ENCODE measurements at places on chromosomes 12 and 14.

GRCh38 chr12:2668816-2669215, 126.0 kb upstream of the FKBP4 start:
- no peak for DNase-seq

GRCh38 chr12:12372946-12373722, 16.3 kb downstream of the BORCS5 start:
- no peak for DNase-seq

GRCh38 chr12:27787559-27787958, 7.5 kb upstream of the MANSC4 start:
- no peak for DNase-seq

DNA sequence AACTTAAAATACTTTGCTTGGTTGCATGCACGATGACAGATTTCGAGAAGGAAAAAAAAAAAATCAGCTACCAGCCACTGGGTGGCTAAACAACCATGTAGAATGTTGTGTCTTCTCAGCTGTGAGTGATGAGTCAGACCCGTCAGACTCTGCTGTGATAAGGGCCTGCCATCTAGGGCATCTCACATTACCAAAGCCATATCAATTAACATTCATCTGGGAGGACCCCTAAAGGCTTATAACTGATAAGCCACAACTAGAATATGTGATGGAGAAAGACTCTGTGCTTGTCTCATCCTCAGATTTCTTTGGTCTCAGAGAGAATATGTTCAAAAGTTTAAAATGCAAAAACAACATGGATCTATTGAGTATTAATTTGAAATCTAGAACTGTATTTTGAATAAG, 111.5 kb downstream of the PAX9 start:
- no peak for DNase-seq

DNA sequence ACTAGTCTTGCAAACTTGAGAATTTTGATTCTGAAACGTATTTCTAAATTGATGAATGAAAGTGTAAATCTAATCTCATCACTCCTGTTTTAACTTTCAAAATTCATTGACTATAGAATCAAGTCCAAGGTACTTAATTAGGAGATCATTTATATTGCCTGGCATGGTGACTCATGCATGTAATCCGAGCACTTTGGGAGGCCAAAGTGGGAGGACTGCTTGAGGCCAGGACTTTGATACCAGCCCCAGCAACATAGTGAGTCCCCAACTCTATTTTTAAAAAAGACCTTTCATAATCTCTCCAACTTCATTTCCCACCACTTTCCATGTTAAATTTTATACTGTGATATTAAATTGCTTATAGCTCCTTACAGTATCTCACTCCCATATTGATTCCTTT, 3.0 kb upstream of the MIPOL1 start:
- DNase-seq: no peak

- DNase-seq: no peak
Observed at GRCh38 chr12:2801044-2801783, 6.4 kb downstream of the FKBP4 start.

- no peak for DNase-seq
Observed at GRCh38 chr12:6096527-6096926, 27.9 kb downstream of the VWF start.

GRCh38 chr14:99682809-99683618, 1.1 kb upstream of the CYP46A1 start:
- no peak for DNase-seq

DNA sequence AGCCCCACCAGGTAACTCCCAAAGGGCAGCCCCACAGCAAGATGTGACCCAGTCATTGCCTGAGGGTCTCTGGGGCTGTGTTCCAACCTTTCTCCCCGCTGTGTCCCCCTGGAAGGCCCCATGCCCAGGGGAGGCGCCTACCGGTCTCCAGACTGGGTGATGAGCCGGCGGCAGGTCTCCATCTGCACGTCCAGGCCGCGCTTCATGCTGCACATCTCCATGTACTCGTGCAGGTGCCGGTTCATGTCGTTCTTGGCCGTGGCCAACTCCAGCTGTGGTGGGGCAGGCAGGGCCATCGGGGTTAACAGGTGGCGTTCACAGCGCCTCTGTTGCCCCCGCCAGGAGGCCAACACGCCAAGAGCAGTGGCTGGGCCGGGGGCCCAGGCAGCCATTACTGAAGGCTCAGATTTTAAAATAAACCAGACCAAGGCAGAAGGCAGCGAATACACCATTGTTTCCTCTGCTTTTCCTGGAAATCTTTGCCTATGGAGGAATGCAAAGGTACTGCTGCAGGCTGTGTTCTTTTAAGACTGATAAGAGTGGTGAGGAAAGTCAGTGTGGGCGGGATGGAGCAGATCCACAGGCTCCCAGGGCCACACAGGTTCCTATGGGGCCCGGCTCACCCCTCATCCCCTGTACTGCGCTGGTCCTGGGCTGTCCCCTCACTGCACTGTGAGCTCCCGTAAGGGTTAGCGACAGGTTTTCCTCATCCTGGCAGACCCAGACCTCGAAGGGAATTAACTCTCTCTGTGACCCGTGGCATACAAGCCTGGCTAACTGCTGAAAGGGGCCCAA, 7.3 kb downstream of the GAPDH start:
- DNase-seq: no peak

GRCh38 chr14:96105089-96105925, 66.1 kb downstream of the C14orf132 start:
- DNase-seq: no peak

DNA sequence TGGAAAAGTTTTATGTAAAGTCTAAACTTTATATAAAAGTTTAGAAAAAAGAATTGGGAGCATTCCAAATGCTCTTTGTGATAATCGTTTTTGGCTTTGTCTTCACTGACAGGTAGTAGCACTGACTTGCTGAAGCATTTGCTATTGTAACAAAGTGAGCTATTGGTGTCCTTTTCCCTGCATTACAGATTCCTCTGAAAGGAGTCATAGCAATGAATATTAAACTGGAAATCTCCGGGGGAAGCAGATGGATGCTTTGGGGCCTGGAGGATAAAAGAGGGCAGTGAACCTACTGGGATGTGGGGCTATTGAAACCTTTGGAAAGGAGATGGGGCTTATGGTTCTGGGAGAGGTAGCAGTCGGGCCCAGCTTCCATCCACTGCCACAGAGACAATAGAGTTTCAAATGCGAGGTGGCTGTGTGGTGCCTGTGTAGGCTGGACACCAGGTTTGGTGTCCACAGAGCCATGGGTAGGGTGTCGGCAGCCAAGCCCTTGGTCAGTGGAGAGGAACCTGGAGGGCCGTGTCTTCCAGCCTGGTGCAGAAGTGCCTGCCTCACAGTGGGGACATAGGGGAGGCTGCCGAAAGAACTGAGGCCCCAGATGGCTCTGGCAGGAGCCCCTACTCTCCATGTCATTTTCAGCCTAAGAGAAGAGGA, 10.1 kb downstream of the GSG1 start:
- DNase-seq: no peak

DNA sequence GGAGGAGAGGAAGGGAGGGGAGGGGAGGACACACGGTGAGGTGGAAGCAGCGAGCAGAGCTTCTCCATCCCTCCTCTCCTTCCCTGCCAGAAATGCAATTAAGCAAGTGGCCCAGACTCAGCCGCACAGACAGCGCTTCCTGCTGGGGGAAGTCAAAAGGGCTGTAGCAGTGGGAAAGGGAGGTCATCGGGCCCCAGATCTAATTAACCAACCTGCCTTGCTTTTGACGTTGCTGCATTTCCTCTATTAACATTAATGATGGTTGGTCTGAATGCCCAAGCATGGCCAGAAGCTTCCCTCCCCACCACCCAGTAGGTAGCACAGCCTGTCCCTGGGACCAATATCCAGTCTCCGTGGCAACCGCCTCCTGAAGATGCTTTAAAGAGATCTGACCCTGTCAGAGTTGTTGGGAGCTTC, 4.6 kb upstream of the NGB start:
- no peak for DNase-seq

GRCh38 chr12:69331519-69331908, 16.7 kb upstream of the LYZ start:
- DNase-seq: no peak

- no peak for DNase-seq
Observed at GRCh38 chr12:11573880-11574279, 75.6 kb upstream of the ETV6 start.

DNA sequence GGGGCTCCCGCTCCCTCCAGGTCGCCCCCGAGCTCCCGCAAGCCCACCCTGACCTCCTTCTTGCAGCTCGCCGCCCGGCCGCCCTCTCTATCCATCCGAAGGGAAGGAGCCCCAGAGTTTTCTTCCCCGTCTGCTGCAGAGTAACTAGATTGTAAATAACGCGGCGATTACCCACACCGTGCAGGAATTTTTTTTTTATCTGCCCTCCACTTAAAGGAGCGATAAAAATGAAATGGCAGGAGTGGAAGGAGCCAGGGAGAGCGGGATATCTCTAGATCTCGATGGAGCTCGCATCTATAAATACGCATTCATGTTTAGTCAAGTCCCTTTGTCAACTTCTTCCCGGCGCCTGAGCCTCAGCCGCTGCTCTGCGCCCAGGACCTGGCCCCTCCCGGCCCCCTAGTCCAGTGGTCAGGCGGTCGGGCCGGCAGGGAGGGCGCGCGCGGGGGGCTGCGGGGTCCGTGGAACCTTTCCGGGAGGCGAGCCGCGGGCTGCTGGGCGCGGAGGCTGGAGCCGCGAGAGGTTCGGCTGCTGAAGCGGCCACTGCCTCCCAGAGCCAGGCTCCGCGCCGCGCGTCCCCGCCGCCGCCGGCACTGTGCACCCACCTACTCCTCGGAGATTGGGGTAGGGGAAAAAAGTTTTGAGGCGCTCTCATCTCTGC, 386.0 kb downstream of the BCAT1 start:
- no peak for DNase-seq

- no peak for DNase-seq
Observed at GRCh38 chr12:114397978-114398881, 7.7 kb downstream of the TBX5 start.

GRCh38 chr12:76176940-76177339, 92.5 kb upstream of the NAP1L1 start:
- DNase-seq: no peak

DNA sequence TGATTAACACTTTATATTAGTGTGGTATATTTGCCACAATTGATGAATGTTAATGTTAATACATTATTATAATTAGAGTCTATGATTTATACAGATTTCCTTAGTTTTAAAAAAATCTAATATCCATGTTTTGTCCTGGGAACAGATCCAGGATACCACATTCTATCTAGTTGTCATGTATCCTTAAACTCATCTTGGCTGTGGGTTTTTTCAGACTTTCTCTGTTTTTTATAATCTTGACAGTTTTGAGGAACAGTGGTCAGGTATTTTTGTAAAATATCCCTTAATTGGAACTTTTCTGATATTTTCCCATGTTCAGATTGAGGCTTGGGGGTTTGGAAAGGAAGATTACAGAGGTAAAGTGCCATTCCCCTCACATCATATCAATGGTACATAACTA, 104.1 kb downstream of the LMNTD1 start:
- DNase-seq: no peak

DNA sequence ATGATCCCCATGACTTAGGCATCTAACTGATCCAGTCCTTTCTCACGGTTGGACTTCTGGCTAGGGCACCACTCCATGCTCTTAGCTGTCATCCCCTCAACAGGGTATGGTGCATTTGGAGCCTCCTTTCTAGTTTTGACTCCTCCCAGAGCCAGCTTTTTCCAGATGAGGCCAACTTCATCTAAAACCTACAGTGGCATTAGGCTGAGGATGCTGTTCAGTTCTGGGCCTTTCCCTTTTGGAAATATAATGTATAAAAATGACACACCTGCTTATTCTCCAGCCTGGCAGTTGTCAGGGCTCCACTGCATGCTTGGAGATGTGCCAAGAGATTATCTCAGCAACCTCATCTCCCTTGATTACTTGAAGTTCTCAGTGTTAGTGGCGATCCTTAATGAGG, 239.7 kb downstream of the EMP1 start:
- DNase-seq: no peak

DNA sequence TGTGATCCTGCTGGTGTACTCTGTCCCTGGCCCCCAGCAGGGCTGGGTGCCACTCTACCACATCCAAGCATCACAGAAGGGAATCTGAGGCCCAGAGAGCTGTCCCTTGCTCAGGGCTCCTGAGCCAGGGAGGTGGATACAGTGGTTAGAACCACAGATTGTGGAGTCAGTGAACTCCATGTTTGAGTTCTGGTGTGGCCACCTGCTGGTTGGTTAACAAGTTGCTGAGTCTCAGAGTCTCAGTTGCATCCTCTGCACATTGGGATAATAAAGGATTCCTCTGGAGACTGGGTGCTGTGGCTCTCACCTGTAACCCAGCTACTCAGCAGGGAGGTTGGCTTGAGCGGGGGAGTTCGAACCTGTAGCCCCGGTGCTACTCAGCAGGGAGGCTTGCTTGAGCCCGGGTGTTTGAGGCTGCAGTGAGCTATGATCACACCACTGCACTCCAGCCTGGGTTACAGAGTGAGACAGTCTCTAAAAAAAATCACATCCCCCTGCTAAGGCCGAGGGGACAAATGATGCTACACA, 39.4 kb downstream of the MVK start:
- DNase-seq: no peak

DNA sequence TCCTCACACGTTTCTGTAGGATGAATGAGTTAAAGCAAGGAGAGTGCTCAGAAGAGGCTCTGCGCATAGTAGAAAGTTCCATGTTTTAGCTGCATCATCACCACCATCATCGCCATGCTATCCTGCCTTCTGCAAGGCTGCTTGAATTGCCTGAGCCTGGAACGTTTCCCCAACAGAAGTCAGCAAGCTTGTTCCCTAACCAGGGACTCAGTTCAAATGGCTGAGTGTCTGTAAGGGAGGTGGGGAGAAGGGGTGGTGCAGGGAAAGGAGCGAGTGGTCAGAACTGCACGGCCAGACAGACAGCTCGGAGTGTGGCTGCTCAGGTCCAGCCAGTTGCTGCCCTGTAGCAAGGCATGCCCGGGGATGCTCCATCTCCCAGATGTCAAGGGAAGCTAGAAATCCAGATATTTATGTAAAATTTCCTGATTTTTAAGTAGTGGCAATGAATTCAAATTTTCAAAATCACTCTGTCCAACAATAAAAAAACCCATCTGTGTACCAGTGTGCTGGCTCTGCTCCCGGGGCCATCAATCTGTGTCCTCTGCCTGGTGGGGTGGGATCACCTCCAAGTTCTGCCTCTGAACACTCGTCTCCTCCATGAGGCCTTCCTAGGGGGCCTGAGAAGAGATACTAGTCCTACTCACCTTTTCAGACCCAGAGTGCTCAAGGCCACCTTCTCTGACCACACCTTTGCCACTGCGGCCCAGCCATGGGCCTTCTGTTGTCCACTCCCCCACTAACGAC, 162.7 kb downstream of the FOXN3 start:
- no peak for DNase-seq

- DNase-seq: no peak
Observed at GRCh38 chr14:64605926-64606685, 56.3 kb downstream of the PPP1R36 start.

GRCh38 chr12:64824500-64825142, at the start of gene TBC1D30:
TBC1D30 (plus strand) TSS chr12:64824647; CDS start chr12:64824880, 233 bp downstream.
- DNase-seq: no peak

GRCh38 chr14:100529561-100530031, 57.6 kb downstream of the BEGAIN start:
- DNase-seq: no peak

GRCh38 chr14:97311411-97311810, 514.2 kb downstream of the VRK1 start:
- no peak for DNase-seq

All from AG09309 (cell line).